ENCODE measurements at places on chromosomes 11 and 22.

- no peak for DNase-seq
Measured at GRCh38 chr22:41479671-41480396, 10.9 kb downstream of the ACO2 start.

DNA sequence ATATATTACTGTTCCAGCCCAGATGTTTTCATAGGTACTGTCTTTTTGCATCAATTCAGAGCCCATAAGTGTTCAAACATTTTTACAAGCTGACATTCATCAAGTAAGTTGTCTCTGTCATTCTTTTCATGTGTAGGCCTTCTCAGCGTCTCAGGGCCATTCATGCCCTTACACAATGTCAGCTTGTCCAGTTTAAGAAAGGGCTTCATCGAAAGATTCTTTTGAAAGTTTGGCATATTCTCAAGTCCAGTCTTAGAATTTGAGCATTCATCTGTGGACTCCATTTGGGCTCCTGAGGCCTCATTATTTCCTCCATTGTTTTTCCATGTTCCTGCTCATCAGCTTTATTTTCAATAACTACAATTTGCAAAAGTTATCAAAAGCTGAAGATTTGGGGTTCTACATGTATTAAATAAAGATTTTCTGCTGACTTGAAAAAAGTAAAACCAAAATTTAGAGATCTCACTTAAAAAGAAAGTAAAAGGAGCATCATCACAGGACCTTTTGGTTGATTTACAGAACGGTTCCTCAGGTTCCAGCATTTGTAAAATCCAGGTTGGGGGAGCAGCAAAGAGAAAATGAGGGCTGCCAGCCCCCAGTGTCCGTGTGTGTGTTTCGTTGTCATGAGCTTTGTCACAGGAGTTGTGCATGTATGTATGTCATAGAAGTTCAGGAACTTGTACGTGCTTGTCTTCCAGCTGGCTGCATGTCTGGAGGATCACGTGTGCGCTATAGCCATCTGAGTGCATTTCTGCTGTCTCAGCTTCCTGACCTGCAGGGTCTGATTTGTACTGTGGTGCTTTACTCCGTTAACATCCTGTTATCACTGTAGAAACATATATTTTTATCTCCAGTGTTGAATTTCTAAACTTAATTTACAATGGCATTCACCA lies 15.6 kb downstream of the MOV10L1 start:
- no peak for DNase-seq

DNA sequence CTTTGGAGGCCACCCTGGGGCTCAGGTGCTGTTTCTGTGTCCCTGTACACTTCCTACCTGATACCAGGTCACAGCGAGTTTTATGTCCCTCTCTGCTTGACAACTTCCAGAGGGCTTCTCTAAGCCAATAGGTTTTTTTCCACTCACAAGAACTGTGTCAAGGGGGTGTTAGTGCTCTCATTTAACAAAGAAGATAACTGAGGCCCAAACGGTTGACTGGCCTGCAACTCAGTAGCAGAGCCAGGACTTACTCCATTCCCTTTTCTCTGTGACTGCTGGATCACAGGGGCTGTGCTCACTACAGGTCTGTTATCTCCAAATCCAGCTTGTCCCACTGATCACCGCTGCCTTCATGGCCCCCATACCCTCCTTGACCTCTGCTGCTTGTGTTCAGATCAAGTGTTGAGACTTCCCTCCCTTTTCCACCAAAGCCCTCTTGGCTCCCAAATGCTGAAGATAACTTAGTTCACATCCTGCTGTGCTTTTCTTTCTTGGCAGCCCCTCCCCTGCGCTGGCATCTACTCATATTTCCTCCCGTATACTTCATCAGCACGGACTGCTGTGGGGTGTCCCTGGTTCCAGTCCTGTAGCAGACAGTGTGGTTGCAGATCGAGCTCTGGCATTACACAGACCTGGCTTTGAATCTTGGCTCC lies 41.3 kb downstream of the POU2F3 start:
- DNase-seq: no peak

- no peak for DNase-seq
Measured at GRCh38 chr11:2537896-2538724, 93.3 kb downstream of the KCNQ1 start.

- DNase-seq: no peak
Measured at GRCh38 chr11:28632338-28632737, 524.1 kb downstream of the METTL15 start.

DNA sequence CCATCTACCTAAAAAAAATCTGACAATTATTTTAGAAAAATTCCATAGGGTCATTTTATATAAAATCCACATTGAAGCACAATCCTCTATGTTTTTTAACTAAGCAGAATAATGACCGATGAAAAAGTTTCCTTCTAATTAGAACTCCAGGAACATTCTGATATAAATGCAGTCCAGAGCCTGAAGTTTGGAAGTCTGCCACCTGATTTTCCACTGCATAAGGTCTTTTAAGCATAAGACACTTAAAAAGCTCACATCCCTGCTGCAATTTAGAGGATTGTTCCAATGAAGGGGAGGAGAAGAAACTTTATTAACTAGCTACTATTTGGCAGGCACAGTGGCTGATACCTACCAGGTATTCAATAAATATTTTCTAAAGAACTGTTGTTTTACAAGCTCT lies 570.3 kb upstream of the ANO5 start:
- DNase-seq: no peak

GRCh38 chr11:92861634-92862033 lies 107.8 kb upstream of the MTNR1B start:
- no peak for DNase-seq

- DNase-seq: no peak
Measured at GRCh38 chr22:39130892-39131855, 21.3 kb downstream of the CBX7 start.

DNA sequence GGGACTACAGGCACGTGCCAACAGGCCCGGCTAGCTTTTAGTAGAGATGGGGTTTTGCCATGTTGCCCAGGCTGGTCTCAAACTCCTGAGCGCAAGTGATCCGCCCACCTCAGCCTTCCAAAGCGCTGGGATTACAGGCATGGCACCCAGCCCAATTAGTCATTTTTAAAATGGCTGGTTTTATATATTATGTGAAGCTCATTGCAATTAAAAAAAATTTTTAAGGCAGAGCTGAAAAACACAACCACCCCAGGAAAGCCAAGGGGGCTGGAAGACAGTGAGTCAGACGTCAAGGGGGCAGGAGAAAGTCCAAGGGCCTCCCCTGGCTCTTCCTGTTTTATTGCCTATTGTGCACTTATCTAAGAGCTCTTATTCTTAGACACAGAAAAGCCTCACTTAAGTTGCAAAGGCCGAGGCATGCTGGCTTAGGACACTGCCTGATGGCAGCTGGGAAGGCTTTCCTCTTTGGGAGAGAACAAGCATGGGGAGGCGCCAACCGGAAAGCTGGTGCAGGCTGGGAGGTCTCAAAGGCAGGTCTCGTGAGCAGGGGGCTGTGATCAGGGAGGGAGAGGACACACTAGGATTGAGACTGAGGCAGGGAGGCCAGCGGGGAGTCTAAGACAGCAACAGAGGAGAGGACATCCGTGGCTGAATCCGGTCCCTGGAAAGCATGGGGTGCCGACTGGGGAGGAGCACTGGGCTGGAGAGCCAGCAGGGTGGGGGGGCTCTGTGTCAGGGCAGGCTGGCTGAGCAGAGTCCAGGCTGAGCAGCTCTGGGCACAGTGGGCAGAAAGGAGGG lies 11.1 kb upstream of the OSM start:
- peak; percentile 85 for DNase-seq

- no peak for DNase-seq
Measured at GRCh38 chr11:44823006-44823405, 96.2 kb downstream of the TSPAN18 start.

DNA sequence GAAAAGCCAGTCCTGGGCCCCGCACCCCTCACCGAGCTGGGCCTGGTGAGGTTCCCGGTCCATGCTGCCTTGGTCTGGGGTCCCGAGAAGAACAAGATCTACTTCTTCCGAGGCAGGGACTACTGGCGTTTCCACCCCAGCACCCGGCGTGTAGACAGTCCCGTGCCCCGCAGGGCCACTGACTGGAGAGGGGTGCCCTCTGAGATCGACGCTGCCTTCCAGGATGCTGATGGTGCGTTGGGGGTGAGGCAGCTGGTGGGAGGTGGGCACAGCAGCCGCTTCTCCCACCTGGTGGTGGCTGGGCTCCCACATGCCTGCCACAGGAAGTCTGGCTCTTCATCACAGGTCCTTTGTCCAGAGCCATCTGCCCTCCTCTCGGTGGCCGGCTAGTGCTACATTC lies 4.5 kb upstream of the SMARCB1 start:
- DNase-seq: no peak

DNA sequence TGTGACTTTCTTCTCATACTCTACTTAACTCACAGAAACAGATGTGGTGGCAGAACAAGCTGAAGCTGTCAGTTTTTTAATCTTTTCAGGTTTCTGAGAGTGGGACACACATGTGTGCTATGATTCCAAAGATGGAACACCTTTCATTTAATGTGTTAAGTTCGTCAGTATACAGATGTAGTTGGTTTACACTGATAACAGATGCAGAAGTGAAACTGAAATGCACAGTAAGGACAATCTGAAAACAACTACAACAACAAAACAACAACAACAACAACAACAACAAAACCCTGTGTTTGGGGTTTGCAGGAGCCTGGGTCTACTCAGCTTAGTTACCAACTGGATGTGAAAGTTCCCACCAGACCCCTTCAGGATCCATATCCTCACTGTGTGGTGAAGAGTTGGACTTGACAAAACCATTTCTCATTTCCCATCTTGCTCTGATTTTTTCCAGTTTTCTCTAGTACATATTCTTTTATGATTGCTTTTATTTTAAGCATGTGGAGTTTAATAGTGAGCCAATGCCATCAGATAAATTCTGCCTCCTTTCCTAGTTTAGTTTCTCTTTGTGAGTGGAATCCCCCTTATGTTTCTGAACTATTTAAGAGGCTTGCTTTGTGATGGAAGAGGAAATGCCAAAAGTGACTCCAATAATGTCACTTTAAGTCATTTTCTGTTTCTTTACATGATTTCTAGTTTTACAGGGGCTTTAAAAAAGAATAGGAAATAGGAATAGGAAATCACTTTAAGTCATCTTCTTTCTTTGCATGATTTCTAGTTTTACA lies 47.8 kb downstream of the ARHGAP42 start:
- no peak for DNase-seq

- peak; percentile 30 for DNase-seq
Measured at GRCh38 chr11:45692808-45693453, 27.5 kb upstream of the CHST1 start.

DNA sequence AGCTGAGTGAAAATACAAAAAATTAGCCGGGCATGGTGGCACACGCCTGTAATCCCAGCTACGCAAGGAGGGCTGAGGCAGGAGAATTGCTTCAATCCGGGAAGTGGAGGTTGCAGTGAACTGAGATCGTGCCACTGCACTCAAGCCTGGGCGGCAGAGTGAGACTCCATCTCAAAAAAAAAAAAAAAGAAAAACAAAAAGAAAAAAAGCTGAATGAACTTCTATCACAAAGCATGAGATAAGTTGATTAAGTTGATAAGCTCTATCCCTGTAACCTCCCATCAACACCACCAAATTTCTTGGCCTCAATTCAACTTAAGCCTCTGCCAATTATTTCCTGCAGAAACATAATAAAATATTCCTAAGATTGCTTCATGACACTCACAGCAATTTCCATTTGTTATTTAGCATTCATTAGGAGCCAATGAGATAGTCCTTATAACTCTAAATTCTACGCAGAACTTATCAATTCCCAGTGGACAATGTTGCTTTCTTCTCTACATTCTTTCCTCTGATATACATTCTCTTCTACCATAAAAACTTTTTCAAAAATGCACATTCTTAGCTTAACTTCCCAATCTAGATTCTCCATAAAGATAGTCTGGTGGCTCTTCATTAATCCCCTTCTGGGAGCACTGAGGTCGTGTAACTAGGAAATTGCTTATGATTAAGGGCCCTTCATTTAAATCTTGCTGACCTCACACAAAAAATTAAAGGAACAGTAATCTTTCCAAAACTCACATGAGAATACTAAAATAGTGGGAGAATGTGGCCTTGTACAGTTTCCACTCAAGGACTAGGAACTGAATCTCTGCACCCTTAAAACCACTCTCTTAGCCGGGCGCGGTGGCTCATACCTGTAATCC lies 2.9 kb downstream of the AMBRA1 start:
- DNase-seq: no peak

GRCh38 chr11:62689421-62690183 lies at the start of gene LRRN4CL:
Gene LRRN4CL, minus strand, starts transcription at chr11:62689530. Its CDS starts 1,022 bp downstream, at chr11:62688508.
- DNase-seq: no peak

DNA sequence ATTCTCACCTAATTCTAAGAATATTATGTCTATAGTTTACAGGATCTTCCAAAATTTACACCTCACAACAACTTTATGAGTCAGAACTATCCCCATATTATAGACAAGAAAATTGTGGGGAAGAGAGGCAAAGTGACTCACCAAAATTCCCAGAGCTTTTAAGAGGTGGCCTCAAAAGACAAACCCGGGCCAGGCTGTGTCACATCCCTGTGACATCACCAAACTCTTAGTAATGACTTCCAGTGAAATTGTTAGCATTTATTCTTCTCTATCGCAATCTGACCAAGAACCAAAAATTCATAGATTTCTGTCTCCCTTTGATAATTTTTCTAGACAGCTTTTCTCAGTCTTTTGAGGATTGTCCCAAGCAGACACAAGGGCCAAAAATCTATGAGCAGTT lies 134.3 kb downstream of the SNX19 start:
- no peak for DNase-seq

DNA sequence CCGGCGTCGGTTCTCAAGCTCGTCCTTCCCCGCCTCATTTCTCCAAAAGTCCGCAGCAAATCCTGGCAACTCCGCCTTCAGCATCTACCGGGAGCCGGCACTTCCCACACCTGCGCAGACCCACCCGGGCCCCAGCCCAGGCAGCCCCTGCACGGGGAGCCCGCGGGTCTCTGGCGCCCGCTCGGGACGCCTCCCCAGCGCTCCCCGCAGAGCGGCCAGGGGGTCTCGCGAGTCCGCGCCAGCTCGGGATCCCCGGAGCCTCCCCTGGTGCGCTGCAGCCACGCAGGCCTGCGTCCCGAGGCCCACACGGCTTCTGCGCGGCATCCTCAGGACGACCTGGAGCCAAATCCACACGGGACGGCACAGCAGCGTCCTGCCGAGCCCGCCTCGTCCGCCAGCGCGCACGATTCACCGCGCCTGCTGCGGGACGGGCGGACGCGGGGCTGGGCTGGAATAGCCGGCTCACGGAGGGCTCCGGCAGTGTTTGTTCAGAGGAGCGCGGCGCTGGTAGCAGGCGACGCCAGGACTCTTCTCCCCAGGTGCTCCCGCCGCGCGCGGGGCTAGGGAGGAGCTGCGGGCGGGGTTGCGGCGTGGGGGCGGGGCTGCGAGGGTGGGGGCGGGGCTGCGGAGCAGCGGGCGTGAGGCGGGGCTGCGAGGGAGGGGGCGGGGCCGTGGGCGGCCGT lies 816 bp upstream of the PHRF1 start:
- DNase-seq: no peak

GRCh38 chr11:76392870-76393269 lies 11.7 kb downstream of the GVQW3 start:
- no peak for DNase-seq
